H1 (cell line): ENCODE measurements at places on chromosomes 5 and 9.
A peak's percentile ranks its signal among the peaks of the same experiment; 100 is the strongest.

DNA sequence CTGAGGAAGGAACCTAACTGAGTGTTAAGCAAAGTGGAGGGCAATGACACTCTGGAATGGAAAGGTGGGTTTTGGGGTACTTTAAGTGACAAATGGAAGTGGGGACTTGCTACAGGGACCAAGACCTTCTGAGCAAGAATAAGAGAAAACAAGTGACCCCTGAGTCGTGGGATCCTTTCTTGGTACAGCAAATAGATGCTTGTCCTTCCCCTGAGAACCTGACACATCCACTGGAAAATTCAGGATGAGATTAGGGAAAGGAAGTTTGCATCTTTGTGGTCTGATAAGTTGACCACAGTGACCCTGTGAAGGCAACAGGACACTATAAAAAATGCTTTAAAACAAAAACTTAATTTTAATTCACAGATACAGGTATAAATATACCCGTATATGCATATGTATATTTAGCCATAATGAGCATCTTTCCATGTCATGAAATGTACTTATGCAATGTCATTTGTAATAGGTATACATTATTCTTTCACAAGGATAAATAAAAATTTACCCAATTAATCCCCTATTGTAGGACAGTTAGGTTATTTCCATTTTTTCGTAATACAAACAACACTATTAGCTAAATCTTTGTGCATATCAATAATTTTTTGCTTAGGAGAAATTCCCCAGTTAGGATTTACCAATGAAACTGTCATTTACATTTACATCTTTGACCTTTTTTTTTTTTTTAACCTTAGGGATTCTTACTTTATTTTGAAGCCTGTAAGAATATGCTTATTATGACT is 2.0 kb upstream of the IRF1 start:
- DNase-seq = no peak

- no peak for DNase-seq
These were observed 7.8 kb upstream of the ANXA1 start for GRCh38 chr9:73143711-73144328.

- no peak for DNase-seq
These were observed 508.4 kb downstream of the NFIB start for GRCh38 chr9:13805546-13805945.

DNA sequence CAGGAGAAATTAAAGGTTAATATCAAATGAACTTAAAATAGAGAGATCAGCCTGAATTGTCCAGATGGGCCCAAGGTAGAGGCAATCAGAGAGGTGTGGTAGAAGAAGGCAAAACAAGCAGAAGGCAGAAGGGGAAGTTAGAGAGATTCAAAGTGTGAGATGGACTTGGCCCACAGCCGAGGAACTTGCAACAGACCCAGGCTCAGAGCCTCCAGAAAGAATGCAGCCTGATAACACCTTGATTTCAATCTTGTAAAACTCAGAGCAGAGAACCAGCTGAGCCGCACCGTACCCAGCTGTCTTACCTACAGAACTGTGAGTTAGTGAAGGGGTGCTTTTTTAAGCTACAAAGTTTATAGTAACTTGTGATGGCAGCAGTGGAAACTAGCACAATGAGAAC is 190.9 kb downstream of the RFK start:
- DNase-seq = no peak

DNA sequence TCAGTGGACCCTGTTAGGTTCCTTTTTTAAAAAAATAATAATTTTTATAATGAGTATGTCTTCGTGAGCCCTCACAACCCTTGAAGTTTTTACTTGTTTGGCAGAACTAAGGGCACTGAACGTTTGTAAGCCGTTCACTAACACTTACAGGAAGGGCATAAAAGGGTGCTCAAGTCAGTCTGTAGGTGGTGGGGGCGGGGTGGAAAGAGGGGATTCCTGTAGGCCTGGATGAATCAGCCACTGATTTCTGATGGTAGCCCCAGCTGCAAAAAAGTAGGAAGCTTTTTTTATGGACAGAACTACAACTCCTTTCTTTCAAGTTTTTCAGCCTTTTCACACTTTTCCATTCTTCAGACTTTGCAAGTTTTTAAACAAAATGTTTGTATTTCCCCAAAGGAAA is 35.8 kb downstream of the PIK3R1 start:
- DNase-seq = no peak

GRCh38 chr5:170148430-170149205 is 42.9 kb downstream of the FOXI1 start:
- peak; percentile 17 for DNase-seq
